H1 (cell line): ENCODE measurements at places on chromosomes 7 and 10.

DNA sequence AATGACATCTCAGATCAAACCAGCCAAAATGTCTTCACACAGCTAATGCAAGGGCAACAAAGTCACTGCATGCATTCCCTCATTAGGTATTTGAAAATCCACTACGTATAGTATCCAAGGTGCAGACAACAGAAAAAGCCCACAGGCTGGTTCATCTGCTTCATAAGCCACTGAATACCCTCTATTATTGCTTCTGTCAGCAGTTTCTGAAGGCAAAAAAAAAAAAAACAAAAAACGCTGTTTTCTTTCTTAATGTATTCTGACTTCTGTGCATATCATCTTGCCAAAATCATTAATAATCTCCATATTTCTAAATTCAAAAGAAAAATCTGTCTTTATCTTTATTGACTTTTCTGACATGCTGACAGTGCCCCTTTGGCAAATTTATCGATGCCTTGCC lies 13.4 kb downstream of the CPVL start:
- H3K4me3 ChIP-seq = no peak overlapping the region
- H3K27me3 ChIP-seq = no peaks in the 10 kb centered on the region
- no peak overlapping the region for H3K27ac ChIP-seq
- H3K36me3 ChIP-seq = no peaks in the 10 kb centered on the region
- DNase-seq = no peak

DNA sequence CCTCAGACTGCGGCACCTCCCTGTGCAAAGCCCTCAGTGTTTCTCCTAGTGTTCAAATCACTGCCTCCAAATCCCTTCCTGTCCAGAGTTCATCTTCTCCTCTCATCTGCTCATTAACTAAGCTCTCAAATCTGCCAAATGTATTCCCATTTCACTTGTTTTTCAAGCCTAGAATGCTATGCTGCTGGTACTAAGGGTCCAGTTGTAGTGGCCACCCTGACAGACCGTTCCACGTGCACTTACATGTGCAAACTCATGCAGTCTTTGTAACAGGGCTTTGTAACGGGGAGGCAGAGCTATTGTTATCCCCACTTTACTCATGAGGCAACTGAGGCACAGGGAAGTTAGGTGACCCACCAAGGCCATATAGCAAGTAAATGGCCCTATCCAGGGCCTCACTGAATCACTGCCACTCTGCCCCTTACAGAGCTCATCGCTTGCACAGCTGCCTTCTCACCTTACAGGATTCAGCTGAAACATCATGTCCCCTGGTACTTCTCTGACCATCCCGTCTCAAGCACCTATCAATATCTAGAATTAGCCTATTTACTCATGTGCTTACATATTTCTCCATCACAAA lies 153.0 kb upstream of the PDE1C start:
- no peak overlapping the region for H3K27ac ChIP-seq
- H3K4me1 ChIP-seq = no peaks in the 10 kb centered on the region
- no peaks in the 10 kb centered on the region for H3K36me3 ChIP-seq
- peak; percentile 13 for DNase-seq

- H3K27ac ChIP-seq = no peak overlapping the region
- no peak for DNase-seq
- H3K36me3 ChIP-seq = no peaks in the 10 kb centered on the region
- no peak overlapping the region for H3K4me3 ChIP-seq
- no peaks in the 10 kb centered on the region for H3K27me3 ChIP-seq
- H3K4me1 ChIP-seq = peaks cover 23% of the 10 kb centered on the region
Measured at GRCh38 chr10:22679608-22680007, 34.8 kb downstream of the PIP4K2A start.

DNA sequence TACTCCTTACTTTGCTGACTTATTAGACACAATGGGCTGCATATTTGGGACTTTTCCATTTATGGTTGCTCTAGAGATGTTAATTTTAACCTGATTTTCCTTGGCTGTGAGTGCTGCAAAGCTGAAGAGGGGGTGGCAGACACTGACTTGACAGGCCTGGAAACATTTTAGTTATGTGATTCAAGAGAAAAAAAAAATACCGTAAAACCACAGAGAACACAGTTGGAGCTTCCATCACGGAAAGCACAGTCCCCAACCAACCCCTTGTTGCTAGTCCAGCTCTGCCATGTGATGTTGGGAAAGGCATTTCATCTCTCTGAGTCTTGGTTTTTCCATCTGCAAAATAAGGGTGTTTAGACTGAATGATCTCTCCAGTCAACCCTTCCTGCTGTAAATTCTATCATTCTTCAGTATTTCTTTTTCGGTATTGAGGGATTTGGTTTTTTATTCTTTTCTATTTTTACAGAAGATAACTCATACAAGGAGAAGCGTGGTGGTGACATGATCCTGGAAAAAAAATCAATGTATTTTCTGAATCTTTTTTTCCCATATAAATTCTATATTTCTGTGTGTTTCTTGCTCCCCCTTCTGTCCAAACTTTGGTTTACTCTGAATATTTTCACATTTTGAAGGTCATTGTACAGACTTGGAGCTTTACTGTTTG lies 246.1 kb downstream of the REEP3 start:
- no peak overlapping the region for H3K4me3 ChIP-seq
- no peaks in the 10 kb centered on the region for H3K36me3 ChIP-seq
- no peaks in the 10 kb centered on the region for H3K27me3 ChIP-seq
- no peak overlapping the region for H3K27ac ChIP-seq
- no peak for DNase-seq

GRCh38 chr7:40530292-40530691 lies 395.5 kb downstream of the SUGCT start:
- H3K27me3 ChIP-seq = no peaks in the 10 kb centered on the region
- no peak overlapping the region for H3K27ac ChIP-seq
- no peaks in the 10 kb centered on the region for H3K4me1 ChIP-seq
- no peaks in the 10 kb centered on the region for H3K36me3 ChIP-seq
- DNase-seq = no peak

DNA sequence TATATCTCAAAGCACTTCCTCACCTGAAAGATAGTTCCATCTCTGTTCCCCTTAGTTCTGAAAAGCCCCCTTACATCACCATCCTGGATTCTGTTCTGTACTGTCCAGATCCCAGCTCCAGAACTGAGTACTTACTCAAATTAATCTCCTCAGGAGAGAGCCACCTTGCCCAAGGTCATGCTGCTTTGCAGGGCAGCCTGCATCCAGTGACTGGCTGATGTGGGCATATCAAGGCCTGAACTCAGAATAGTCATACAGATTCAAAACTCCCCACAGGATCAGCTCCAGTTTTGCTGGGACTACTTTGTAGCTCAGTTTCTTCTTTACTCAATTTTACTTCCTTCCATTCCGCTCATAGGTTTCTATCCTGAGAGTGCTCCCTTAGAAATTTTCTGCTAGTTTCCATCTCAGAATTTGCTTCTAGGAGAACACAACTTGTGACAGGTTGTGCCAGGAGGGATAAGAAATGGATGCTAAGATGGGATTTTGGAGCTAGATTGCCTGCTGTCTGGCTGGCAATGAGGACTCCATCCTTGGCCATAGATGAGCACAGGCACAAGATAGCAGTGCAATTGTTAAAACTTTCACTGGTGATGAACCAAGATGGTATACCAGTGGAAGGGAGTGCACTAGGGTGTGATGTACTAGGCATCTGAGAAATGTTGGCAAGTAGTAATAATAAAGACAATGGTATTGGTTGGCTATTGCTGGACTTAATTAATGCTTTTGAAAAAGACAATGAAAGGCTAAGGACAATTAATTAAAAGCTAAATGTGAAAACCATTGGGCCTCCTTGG lies 17.3 kb downstream of the SRGN start:
- no peak overlapping the region for H3K27ac ChIP-seq
- no peaks in the 10 kb centered on the region for H3K36me3 ChIP-seq
- DNase-seq = no peak
- no peak overlapping the region for H3K4me3 ChIP-seq
- no peaks in the 10 kb centered on the region for H3K27me3 ChIP-seq
- H3K4me1 ChIP-seq = no peaks in the 10 kb centered on the region
